ENCODE measurements at places on chromosomes 5 and 9. TPM values are rescaled to one million over a fixed set of nuclear protein-coding genes. Genes with fewer than 3 reads are reported as not detected.

MEIKIN gene
- not detected for total RNA-seq

CER1 gene
- not detected for total RNA-seq

IRX2 gene
- 0.83 TPM for total RNA-seq

LHX2 gene
- total RNA-seq = 0.31 TPM

ERP44 gene
- total RNA-seq = 11.0 TPM

LRRC26 gene
- not detected for total RNA-seq

TUSC1 gene
- 22.7 TPM for total RNA-seq

IFNK gene
- total RNA-seq = not detected

PDZD2 gene
- 79.5 TPM for total RNA-seq

ARHGEF28 gene
- total RNA-seq = 2.9 TPM

GRCh38 chr9:4443439-4443838, 46.8 kb upstream of the SLC1A1 start:
- no peak for DNase-seq

DNA sequence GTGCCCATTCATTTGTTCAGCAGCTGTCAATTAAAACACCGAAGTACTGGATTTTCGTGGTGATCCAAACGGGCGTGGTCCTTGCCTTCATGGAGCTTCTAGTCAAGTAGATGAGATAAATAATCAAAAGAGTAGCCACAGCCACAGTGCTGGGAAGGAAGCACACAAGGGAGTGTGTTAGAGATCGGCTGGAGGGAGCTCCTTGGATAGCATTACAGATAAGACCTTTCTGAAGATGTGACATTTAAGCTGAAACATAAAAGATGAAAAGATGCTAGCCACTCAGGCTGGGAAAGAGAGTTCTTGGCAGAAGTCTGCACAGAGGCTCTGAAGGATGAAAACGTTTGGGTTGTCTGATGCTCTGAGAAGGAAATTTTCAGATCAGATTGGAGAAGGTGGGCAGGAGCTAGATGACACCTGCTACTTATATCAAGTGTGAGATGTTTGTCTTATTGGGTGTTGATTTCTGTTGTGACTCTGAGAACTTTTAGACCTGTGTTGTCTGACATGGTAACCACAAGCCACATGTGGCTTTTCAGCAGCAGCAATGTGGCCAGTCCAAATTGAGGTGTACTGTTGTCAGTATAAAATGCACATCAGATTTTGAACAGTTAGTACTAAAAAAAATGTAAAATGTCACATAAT, 123.9 kb downstream of the TLE4 start:
- no peak for DNase-seq

GRCh38 chr5:40033411-40033810, 608.6 kb upstream of the DAB2 start:
- no peak for DNase-seq

DNA sequence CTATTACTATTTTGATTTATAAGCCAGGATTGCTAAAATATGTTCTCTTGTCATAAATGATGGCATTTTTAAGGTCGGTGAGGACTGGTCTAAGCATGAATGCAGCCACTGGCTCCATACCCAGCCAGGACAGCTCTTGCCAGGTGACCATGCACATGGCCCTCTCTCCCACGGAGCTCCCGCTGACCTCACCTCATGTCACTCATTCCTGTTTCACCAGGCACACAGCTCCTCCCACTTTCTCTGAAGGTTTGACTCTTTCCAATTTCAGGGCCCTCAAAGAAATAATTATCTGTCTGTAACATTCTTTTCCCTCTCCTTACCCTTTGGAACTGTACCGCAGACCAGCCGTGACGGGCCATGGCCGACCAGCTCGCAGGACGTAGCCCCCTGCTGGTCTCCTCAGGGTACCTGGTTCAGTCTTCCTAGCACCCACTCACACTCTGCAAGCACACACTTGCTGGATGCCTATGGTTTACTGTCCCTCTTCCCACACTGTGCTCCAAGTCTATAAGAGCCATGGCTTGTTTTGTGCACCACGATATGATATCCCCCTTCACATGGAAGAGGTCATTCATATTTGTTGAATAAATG, 72.5 kb downstream of the LIFR start:
- no peak for DNase-seq

- no peak for DNase-seq
These were observed 234.4 kb downstream of the MAST4 start for GRCh38 chr5:66830636-66831035.

GRCh38 chr5:133298447-133298846, 246.6 kb downstream of the HSPA4 start:
- no peak for DNase-seq

DNA sequence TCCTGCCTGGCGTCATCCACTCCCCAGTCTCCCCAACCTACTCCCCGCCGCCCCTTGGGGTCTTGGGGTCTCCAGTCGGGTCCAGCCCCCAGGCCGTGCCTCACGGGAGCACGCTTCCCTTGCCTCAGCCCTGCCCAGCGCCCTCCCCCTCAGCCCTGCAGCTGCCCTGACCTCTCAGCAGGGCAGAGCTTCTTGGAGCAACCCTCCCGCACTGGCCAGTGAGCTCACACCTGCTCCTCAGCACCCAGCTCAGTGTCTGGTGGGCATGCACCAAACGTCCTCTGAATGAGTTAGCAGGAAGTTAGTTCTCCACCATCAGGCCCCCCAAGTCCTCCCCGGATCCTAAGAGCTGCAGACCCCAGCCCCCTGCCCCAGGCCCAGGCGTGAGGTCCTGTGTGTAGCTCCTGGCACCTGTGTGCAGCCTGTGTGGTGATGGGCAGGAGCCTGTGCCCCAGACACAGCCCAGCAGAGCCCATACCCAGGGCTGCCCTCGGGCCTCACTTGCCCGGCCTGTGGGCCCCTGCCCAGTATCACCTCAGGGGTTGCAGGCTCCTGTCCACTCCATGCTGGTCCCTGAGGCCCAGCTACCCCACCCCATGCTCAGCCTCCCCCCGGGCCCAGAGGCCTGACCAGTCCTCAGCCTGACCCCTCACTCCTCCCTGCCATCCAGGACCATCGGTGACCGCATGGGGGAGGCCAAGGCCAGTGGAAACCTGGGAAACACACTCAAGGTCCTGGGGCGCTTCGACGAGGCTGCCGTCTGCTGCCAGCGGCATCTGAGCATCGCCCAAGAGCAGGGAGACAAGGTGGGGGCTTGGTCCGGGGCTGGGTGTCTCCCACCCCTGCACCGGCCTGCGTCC, 8.2 kb downstream of the GPSM1 start:
- DNase-seq = no peak

GRCh38 chr9:757246-757881, 84.1 kb upstream of the DMRT1 start:
- peak; percentile 58 for DNase-seq

DNA sequence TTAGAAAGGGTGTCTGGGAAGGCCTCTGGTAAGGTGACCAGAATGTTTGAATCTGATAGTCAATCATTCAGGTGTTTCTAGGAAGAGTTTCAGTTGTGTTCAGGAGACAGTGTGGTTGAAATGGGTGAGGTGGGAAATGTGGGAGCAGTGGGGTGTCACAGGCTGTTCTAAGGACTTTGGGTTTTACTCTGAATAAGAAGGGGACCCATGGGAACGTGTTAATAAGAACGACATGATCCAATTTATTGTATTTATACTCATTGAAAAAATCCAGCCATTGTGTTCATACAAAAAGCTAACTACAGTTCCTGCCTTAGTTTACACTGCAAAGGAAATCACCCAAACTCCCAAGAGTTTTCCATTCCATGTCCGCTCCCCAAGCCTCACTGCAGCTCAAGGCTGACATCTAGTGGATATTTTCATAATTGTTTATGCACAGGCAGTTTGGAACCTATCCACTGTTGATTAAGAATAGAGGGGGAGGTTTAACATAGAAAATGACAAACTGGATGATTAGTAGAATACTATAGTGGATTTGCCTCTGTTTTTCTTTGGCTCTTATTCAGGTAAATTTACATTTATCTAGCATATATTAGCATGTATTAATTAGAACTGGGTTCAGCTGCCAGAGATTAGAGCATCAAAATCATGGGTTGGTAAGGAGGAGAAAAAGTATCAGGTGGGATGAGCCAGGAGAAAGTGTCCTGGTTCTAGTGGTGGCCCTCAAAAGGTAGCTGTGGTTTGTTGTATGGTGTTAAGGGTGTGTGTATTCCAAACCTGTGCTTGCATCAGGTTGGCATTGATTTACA, 17.7 kb downstream of the CAVIN4 start:
- no peak for DNase-seq

- no peak for DNase-seq
These were observed 120.5 kb downstream of the GADD45G start for GRCh38 chr9:89725271-89725670.

GRCh38 chr5:5980538-5980895, 397.8 kb downstream of the MED10 start:
- DNase-seq = no peak

- no peak for DNase-seq
These were observed 72.9 kb downstream of the ARSB start for GRCh38 chr5:78912085-78912771.

DNA sequence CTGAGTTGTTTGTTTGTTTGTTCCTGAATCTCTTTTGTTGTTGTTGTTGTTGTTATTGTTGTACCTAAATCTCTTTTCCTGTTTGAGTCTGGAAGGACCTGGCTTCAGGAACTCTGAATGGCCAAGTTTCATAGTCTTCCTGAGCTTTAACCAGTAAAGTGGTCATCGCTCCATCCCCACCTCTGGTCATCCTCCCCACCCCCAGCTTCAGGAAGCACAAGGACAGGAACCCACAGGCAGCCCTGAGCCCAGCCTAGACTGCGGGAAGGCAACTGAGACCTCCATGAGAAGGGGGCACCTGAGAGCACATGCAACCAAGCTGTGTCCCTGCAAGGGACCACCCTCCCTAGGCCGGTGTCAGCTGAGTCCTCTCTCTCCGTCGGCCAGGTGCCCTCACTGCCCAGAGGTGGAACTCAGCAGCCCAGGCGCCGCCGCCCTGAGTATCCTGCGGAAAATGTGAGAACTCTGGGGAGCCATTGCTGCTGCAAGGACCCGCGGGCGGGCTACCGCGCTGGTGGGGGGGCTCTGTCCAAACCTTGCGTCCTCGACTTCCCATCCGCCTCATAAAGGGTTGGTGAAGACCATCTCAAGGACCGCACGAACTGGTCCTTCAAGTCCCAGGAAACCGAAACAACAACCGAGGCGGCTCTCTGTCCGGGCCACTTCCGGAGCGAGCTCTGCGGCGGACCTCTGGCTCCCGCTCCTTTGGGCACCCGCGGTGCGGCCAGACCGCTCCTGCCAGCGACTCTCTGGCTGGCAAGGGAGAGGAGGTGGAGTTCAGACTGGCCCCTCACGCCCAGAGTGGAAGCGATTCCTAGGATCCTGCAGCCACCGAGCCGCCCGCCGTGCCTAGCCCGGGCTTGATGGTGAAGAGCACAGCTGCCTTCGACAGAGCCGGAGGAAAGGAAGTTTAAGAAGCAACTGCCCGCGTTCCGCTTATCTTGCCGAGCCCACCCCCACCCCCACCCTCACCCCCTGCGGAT, 4.2 kb downstream of the BARX1 start:
- DNase-seq = no peak

GRCh38 chr5:30749971-30750370, 443.5 kb upstream of the CDH6 start:
- no peak for DNase-seq

GRCh38 chr5:350355-350754, 28.8 kb downstream of the AHRR start:
- peak; percentile 18 for DNase-seq

- no peak for DNase-seq
These were observed 70.4 kb upstream of the CTSV start for GRCh38 chr9:97109194-97109811.

GRCh38 chr5:134070725-134071613, 43.5 kb upstream of the TCF7 start:
- no peak for DNase-seq

DNA sequence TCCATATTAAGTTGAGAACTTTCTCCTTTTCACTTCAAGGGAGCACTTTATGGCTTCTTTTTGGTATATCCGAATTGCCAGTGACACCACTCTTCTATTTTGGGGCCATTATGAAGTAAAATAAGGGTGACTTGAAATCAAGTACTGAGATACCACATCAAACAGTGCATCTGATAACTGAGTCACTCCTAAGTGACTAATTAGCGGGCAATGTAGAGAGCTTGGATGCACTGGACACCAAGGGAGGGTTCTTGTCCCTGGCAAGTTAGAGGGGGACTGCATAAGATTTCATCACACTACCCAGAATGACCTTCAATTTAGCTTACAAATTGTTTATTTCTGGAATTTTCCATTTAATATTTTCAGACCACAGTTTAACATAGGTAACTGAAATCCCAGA, 813.9 kb upstream of the CDH10 start:
- DNase-seq = no peak

GRCh38 chr5:132138260-132138659, 64.7 kb downstream of the CSF2 start:
- DNase-seq = no peak

DNA sequence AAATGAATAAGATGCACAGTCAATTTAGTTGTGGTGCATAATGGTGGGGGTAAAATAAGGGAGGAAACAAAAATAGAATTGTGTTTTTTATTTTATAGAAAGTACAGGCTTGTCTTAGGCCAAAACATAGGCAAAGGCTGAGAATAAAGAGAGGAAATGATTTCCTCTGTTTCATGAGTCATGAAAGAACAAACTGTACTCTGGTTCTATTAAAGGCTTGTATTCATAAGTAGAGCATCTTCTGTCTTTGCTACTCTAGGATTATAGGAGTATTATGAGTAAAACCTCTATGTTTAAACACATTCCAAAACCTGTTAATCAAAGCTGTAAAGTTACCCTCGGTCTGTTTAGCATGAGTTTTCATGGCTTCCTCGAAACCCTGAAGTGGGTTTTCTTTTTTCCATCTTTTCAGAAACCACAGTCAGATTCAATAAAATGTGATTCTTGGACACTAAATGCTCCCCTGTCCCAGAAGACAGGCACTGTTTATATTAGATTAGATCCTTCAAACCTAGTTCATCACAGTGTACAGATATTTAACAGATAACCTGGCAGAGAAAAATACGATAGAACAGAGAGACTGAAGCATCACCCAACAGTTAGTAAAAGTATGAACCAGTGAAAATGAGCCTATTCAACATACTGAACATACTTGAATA, 473.9 kb upstream of the CYLC2 start:
- DNase-seq = no peak

DNA sequence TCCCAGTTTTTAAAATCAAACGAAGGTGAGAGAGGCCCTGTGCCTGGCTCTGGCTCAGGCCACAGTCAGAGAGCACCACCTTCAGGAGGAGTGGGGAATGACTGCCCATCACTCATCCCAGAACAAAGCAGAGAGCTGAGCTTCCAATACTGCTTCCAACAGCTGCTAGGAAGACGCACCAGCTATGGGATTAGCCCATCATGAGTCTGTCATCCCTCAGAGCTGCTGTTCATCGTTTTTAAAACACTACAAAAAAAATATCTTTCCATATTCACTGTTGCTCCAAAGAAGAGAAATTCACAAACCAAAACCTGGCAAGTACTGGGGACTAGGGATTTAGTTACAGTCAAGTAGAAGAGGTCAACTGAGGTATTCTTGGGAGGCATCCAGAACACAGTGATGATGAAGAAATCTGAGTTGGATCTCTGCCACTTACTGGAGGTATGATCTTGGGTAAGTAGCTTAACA, 102.4 kb downstream of the CDK5RAP2 start:
- DNase-seq = peak; percentile 71

DNA sequence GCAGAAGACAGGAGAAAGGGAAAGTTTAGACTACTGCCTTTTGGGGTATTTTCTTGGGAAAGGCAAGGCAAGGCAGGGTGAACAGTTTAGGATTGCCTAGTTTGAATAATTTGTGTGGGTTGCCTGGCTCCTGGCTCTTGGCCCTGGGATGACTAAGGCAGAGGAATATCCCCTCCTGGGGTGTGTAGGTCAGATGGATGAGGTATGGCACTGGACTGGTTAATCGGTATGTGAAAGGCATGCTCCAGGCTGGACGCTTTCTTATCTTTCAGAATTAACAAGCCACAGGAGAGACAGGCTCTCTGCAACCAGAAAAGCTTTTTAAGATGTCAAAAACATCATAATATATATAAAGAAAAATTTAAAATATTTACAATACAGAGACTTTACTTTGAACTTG, 58.6 kb downstream of the STARD4 start:
- no peak for DNase-seq

Data from right atrium auricular region (tissue), 2 donors.